NCI-H2171 (cell line): ENCODE measurements at places on chromosomes 7 and 10.

DNA sequence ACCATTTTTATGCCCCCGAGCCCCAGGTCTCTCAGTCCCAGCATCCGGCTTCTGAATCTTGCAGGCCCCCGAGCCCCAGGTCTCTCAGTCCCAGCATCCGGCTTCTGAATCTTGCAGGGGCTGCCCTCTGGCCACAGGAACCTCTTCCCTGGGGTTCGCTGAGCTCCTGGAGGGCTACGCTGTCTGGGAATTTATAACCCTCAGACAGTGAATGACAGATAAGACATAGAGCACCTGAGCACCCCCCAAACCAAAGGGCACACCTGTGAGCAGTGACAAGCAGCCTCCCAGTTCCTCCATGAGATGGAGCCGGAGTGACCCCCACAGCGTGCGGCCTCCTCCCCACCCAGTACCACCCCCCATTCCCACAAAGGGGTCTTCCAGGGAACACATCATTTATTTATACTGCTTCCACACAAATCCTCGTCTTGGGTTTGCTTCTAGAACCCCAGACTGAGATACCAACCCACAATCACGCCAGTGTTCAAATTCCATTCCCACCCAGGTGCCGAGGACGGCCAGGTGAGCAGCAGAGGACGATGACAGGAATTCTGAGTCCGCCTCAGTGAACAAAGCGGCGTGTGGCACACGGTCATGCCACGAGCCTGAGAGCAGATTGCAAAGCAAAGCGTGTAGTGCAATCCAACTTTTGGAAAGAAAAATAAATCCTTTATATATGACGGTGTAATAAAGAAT is 57.7 kb upstream of the FAM20C start:
- DNase-seq = no peak

GRCh38 chr7:118449797-118450567 is 225.5 kb downstream of the ANKRD7 start:
- no peak for DNase-seq

GRCh38 chr7:74293577-74293908 is 4.3 kb downstream of the CLIP2 start:
- DNase-seq = no peak

DNA sequence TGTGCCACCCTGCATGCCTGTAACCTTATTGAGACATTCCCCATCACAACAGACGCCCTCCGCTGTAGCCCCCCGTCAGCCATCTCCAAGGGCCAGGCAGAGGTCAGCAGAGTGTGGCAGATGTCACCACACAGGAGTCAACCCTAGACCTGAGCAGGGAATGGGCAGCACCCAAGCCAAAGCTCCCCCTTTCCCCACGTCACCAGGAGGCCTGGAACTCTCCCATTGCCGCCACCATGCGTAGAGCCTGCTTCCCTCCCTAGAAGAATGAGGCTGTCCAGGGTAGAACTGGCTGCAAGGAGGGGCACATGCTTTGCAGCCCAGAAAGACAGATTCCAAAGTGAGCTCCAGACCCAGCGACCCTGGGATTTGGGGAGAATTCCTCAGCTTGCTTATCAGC is 342.9 kb downstream of the TNS3 start:
- no peak for DNase-seq

- DNase-seq = no peak
Measured at GRCh38 chr7:137682596-137682995, 164.2 kb downstream of the DGKI start.

DNA sequence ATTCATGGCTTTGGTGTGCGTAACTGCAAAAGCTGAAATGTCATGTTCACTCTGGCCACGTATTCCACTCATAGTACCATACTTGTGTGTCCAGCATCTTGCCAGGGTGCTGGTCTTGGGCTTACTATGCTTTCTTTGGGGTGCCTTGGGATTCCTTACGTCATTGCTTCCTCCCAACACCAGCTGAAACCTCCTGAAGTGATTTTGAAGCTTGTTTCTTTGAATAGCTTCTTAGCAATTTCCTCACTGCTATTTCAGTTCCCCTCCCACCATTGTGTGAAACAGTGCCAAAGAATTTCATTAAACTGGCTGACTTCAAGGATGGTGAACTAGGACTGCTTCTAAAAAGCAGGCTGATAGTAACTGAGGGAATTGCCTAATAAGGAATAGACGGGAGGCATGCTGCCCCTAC is 36.9 kb downstream of the ENTPD1 start:
- no peak for DNase-seq

DNA sequence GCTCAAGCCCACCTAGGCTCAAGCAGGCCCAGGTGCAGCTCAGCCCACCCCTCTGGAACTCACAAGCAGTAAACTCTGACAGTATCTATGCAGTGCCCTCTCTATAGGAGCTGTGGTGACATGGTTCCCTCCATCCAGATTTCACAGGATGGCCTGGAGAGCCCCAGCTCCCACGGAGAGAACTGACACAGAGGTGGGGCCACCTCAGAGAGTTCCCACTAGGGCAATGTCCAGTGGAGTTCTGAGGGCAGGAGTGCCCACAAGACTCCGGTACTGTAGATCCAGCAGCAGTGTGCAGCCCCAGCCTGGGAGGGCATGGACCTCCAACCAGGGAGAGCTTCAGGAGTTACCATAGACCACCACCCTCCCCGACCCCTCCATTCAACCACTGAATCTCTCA is 37.3 kb upstream of the CNPY1 start:
- DNase-seq = no peak

DNA sequence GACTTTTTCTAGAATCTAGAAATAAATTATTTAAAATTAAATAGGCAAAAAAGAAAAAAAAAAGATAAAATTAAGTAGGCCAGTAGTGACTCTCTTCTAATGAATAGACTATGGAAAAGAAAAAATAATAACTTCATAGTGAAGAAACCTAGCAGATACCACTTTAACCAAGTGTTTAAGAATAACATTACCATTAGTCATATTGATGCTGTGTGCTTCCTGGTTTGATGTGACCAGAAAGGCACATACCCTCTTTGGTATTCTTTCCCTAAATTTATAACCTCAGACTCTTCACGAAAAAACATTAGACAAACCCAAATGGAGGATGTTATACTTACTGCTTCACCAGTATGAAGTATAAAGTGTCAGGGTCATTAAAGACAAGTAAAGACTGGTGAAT is 42.6 kb downstream of the KIF20B start:
- DNase-seq = no peak

DNA sequence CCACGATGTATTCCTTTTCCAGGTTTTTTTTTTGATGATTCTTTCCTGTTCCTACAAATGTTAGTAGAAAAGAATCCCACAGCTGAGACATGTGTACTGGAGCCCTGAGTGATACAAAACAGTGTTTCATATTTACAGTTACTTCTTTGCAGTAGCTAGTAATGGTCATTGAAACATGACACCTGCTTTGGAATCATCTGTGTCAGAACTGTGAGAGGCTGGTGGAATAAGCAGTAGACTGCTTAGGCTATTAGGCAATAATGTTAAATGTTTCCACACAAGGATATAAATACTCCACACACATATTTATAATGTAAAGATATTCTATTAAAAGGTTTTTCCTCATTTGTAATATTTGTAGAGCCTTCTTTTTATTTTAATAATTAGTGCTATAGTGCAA is 394.0 kb downstream of the THSD7A start:
- DNase-seq = no peak

DNA sequence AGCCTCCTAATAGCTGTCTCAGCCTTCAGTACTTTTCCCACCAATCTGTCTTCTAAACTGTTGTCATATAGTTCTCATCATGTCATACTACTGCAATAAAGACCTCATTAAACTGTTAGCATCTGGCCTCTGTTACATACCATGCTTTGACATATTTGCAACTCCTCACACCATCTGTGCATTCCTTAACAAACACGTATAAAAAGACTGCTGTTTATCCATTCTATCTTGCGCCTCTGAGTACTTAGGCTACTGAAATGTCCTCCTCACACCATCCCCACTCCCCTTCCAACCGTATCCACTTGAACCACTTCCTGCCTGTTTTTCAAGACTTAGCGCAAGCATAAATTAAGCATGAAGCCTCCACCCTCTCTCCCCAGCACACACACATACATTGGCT is 41.6 kb downstream of the SLC16A9 start:
- peak; percentile 53 for DNase-seq

DNA sequence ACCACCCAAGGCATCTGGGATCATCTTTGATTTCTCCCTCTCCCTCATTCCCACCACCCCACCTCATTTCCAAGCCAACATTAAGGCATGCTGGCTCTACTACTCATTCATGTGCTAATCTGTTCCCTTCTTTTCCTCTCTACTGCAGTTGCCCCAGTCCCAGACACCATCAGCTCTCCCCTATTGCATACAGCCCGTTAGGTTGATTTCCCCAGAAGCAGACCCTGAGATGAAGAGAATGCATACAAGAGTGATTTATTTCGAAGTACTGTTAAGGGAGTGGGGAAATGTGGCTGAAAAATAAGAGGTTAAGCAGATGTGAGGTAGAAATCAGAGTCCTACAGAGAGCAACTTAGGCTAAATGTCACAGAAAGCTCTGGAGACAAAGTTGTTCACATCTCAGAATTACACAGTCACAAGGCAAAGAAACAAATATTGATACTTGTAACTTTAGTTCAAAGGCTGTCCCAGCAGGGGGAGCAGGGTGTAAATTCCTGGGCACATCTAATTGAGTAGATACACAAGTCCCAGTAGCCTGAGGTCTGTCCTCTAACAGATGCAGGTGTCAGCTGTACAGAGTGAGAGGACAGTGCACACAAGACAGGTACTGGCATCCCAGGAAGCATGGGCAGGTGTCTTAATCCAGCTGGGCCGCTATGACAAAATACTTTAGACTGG is 20.9 kb downstream of the AKR1D1 start:
- no peak for DNase-seq

DNA sequence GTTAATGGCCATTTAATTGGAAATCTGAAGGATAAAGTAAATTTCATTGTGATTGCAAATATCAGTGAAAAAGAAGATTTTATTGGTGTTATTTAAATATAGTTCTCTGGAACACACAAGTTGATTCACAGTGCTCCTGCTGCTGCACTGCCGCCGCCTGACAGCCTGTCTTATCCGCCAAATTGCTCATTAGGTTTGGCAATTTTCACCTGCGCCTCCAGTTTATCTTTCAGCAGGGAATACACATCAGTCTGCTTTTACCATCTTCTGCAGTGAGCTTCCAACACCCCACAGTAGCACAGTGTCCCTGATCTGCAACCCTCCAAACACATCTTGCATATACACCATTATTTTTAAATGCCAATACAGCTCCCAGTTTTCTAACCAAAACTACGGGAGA is 308.3 kb downstream of the PARD3 start:
- peak; percentile 3 for DNase-seq

- no peak for DNase-seq
Measured at GRCh38 chr7:66737667-66738066, 2.9 kb upstream of the RABGEF1 start.

DNA sequence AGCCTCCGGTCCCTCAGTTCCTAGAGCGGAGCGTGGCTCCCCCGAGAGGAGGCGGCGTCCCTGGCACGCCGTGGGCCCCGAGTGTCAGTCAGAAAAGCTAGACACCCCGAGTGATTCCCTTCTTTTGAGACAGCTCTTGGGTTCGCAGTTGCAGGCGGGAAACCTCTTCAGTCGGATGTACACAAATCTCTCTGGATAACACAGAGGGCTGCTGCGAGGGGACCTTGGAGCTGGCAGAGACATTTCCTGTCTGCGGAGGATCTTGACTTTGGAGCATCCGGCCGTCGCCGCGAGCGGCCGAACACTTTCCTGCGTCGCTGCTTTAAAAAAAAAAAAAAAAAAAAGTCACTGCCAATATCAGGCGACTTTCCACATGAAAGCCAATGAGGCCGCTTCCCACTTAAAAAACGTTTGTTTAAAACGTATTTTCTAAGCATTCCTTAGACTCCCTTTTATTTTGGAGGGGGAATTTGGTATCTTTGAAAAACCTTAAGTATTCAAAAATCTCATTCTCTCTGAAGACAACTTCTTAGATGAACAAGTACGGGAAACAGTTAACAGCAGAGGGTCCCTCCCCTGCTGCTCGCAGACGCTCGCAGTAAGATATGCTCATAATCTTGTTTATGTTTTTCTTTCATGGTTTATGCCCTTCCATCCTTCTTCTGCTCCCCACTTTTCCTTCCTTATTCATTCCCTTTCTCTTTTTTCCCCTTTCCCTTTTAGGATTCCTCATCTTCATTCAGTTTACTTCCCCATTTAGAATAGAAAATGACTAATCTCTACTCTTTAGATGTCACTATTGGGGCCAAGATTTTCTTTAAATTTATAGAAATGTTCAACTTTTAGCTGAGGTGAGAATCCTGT is 10.0 kb downstream of the HHEX start:
- peak; percentile 39 for DNase-seq

GRCh38 chr7:25545124-25546008 is 317.1 kb upstream of the NPVF start:
- DNase-seq = no peak

- no peak for DNase-seq
Measured at GRCh38 chr10:7471720-7472367, 61.0 kb upstream of the SFMBT2 start.

- no peak for DNase-seq
Measured at GRCh38 chr7:115885550-115885949, 145.0 kb downstream of the TFEC start.

DNA sequence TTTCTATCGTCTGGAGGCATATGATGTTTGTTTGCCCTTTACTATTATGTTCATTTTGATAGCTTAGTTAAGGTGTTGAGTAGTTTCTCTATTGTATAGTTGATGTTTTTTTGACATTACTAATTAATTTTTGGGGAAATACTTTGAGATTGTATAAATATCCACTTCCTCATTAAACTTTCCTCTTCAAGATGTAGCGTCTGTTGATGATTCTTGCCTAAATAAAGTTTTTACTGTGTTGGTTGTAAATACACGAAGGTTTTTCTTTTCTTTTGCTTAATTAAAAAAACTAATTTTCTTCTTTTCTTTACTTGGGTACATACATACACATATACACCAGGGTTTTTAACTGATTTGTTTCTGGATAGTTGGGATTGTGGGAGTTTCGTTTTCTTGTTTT is 8.5 kb downstream of the KMT2E start:
- no peak for DNase-seq

DNA sequence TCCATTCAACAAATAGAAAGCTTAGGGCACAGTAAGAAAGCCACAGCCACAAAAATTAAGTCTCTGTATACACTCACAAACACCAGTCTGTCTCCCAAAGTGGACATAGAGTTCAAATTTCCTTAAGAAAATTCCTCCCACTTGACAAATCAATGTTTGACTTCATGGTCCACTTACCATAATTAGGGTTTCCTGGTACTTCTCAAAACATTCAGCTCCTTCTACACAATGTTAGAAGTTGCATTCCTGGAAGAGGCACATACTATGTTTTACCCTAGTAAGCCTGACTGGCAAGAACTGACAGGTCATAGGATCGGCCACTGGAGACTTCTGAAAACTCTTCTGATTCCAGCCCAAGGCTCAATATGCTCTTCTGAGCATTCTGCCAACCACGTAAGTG is 70.5 kb downstream of the CPXM2 start:
- no peak for DNase-seq

DNA sequence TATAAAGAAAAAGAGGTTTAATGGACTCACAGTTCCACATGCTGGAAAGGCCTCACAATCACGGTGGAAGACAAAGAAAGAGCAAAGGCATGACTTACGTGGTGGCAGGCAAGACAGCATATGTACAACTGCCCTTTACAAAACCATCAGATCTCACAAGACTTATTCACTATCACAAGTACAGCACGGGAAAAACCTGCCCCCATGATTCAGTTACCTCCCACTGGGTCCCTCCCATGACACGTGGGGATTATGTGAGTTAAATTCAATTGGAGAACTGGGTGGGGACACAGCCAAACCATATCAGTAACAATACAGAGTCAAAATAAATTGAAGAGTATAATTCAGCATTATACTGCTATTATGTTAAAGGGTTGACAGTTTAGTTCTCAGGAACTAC is 37.8 kb downstream of the RNLS start:
- no peak for DNase-seq

- no peak for DNase-seq
Measured at GRCh38 chr7:1814089-1814811, 144.2 kb downstream of the ELFN1 start.
